ENCODE measurements at places on chromosomes 4 and X.

DNA sequence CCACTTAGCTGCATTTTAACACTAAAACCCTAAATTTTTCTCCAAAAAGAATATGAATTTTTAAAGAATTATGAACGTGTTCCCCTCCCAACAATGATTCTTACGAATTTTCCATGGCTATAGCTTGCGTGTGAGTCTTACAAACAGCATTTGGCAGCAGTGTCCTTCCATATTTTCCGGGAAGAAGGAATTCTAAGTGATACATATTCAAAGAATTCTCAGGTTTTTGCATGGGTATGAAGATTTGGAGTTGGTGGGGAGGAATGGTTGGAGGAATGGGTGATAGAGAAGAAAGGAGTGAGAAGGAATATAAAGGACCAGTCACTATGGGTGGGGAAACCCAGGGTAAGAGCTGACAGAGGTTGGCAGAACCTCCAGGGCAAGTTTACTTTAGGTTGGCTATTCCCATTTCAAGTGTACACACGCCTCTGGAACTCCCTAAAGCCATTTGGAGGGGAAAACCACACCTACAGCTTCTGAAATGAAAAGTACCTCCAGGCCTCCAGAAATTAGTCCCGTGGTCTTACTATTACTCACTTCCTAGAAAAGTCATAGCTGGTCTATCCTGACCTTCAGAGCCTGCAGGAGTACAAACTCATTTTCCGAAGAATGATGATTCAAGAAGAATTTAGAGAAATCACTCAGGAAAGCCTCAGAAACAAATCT, 420.8 kb upstream of the DIPK2B start:
- DNase-seq, result no peak

DNA sequence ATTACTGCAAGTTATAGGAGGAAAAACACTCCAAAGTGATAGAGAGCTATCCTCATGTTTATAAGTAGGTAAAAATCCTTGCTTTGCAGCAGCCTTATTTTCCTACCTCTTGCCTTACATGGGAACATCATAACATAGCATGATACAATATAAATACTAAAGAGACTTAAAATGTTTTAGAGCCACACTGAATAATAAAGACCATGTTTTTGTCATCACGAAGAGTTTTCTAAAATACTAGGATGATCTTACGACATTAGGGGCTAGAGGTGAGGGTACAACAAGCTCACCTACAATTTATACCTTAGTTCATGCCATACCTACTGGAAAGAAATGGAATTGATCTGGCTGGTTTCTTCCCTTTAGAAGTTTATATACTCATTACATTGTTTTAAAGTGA, 184.8 kb downstream of the FBXW7 start:
- DNase-seq, result no peak

DNA sequence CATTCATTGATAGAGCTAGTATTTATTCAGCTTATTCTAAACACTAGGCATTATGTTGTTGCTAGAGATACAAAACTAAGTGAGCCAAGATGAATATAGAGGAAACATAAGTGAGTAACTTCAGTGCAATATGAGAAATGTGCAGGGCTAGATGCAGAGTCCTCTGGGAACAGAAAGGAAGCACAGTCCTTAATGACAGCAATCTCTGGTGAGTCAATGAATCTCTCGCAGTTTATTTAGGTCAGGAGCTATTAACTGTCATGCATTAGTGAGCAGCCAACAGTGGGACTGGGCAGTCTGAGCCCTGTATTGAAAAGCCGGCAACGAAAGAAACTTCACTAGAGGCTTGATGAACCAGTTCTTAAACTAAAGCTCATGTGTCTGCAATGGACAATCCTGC, 598.1 kb upstream of the MAGEB2 start:
- no peak for DNase-seq

DNA sequence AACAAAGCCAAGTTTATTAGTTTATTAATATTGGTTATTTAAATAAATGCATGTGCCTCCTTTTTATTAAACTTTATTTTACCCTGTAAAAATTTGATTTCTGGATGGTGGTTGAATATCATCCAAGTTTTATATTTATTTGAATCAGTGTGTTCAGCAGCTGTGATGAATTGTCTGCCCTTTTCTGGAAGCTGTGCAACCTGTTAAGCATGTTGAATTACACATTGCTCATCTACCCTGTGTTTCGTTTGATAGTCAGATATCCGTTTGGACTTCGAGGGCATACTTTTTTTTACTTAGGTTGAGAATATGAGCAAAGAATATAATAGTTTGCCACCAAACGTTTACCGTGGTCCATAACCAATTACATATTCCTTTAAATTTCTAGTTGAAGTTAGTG, 95.8 kb upstream of the TENM3 start:
- DNase-seq, result no peak

DNA sequence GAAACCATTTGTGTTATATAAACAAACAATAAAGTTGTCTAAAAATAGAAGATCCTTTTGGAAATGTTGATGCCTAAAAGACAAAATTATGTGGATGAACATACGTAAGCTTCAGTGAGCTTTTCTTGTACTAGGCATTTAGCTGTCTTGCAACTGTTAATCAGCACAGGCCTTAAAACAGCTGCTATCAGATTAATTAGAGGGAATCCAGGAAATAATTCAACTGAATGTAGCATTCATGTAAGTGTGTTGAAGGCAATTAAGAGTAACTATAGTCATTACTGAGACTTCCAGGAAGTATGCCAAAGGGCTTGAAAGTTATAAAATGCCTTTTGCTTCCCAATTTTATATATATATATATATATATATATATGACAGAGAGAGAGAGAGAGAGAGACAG, 248.7 kb downstream of the IL1RAPL1 start:
- DNase-seq, result no peak

DNA sequence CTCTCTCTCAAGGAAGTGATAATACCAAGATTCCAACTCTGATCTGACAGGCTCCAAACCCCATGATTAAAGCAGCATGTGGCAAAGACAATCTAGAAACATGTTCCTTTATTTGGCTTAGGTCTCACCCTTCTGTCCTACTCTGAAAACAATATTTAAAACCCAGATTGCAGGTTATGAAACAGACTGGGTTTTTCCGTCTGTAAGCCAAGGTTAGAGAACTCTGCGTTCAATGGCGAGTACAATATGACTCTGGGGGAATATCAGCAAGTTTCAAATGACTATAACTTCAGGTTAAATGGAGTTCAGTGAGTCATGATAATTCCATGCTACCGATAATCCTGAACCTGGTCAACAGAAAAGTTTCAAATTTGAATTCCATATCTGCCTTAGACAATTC, 50.8 kb downstream of the ANAPC10 start:
- DNase-seq, result no peak

DNA sequence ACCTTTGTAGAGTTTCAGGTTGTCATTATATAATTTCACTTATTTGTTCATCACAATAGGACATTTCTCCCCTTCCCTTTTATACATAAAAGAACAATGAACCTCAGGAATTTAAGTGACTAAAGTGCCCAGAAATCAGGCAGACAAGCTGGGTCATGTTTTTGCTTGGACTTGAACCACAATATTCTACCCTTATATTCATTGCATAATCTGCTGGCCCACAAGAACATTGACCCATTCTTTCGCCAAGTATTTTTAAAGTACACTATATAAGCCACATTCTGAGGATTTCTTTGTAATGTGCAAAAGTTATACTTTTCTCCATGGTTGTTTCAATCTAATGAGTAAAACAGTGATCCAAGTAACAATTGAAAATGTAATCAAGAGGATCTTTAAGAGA, 637.5 kb upstream of the SLIT2 start:
- no peak for DNase-seq

GRCh38 chr4:174265916-174266315, 17.6 kb downstream of the FBXO8 start:
- DNase-seq, result no peak

DNA sequence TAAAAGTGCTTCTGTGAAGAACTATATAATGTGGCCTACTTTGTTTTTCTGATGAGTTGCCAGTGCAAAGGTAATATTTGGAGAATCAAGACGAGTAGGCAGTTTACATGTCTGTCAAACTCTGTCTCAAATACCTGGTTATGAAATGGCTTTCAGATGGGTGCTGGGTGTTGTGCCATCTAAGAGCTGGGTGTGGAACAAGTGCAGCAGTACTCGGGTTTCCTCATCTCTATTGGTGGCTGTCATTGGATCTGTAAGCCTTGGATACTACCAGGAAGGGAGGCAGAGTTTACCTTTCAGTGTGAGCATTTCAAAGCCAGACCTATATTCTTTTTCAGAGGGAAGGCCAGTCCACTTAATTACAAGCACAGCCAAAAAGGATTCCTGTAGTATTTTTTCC, 37.2 kb downstream of the MTM1 start:
- no peak for DNase-seq

DNA sequence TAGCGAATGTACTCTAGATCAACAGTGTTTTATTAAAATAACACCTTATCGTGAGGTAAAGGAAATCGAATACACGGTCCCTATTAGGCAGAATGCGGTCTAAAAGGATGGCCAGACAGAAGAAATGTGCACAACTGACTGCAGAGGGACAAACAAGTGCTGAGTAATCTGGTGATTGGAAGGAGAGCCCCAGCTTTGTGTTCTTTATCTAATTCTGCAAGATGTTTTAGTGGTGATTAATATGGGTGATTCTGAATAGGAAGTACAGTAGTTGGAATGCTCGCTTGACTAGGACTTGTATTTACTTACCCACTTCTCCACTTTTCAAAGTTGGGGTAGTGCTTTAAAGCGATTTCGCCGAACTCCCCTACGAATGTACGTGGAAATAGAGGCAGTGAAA, 1.2 kb downstream of the WDR44 start:
- no peak for DNase-seq

DNA sequence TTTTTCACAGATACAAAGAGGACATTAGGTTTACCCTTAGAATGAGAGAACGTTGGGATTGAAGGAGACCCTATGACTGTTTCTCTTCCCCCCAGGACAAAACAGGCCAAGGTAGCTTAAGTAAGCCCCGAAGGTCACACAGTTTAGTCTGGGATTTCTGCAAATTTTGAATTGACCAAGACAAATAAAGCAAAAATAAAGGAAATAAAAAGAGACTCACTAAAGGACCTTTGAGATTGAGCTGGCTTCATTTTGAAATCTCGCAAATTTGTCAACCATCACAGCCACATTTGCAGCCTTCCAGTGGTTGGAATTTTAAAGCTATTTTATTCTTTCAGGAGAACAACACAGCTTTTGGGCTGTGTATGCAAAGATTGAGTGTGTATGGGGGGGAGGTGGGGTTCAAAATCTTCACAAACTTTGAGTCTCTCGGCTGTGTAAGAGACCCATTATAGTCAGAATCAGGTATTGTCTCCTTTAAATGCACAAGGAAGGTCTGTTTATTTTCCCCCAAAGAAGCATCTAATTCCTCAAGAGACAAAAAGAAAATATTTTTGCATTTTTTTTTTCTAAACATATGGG, 4.2 kb downstream of the TMSB4X start:
- DNase-seq, result no peak

DNA sequence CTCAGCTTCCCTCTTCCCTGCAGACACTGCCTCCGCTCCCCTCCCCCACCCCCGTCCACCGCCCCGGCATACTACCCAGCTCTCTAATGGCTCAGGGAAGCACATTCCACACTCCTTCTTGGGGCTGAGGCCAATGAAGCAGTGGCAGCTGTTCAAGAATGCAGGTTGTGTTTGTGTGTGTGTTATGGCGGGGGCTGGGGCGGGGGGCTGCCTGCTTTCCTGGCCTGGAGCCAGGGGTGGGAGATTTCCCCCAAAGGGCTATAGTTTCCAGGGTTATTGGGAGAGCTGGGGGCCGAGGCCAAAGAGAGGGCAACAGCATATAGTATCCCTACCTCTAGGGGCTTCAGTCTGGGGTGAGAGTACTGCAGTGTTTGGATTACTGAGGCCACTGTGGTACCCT, 149.4 kb downstream of the EFNB1 start:
- no peak for DNase-seq

GRCh38 chr4:2866891-2867290, 23.2 kb downstream of the ADD1 start:
- DNase-seq, result no peak

- peak; percentile 77 for DNase-seq
These were observed at the start of gene PRRG1 for GRCh38 chrX:37349221-37350033. TSS of gene PRRG1 (plus strand) at chrX:37349364. CDS start at chrX:37406250, 56,886 bp downstream.

DNA sequence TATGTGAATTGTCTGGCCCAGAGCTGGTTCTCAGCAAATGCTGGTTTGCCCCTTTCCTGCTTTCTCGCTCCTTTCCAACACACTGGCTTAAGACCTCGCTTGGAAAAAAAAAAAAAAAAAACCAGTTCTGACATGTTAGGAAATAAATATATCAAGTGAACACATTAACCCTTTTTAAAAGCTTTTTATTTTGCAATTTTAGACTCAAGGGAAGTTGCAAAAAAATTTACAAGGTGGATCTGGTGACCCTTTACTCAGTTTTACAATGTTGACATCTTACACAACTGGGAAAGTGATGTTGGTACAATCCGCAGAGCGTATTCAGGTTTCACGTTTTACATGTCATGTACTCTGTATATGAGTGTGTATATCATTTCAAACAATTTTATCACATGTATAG, 100.1 kb downstream of the RTL5 start:
- no peak for DNase-seq

- DNase-seq, result no peak
These were observed 6.1 kb downstream of the ARSJ start for GRCh38 chr4:113973345-113973744.

GRCh38 chr4:121648516-121648915, 48.3 kb downstream of the ANXA5 start:
- no peak for DNase-seq

- peak; percentile 61 for DNase-seq
These were observed 72.3 kb downstream of the PAK3 start for GRCh38 chrX:111168314-111168713.

DNA sequence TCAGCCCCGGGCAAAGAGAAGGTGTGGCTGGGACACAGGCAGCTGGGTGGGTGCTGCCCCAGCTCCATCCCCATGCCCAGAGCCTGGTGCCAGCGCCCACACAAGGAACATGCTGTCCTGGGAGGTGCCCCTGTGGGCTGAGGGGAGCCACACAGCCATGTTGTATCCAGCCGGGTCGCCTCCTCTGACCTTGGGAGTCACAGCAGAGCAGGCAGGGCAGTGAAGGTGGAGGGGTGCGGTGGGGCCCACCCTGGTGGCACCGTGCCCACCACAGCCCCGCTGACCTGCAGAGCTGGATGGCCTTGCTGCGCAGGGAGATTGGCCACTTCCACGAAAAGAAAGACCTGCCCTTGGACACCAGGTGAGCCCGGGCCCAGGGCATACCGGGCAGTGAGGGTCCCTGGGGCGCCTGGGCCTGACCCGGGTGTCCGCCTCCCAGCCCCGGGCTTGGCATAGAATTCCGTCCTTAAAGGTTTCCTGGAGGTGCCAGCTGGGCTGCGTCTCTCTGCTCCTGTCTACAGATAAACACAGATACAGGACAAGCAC, 18.7 kb upstream of the ADD1 start:
- no peak for DNase-seq

Data from NCI-H446 (cell line).